Fibroblast of mammary gland (primary cell): ENCODE measurements at places on chromosomes 7 and 10.

GRCh38 chr10:71998840-71999194 lies 34.6 kb downstream of the CHST3 start:
- DNase-seq = peak; percentile 67

DNA sequence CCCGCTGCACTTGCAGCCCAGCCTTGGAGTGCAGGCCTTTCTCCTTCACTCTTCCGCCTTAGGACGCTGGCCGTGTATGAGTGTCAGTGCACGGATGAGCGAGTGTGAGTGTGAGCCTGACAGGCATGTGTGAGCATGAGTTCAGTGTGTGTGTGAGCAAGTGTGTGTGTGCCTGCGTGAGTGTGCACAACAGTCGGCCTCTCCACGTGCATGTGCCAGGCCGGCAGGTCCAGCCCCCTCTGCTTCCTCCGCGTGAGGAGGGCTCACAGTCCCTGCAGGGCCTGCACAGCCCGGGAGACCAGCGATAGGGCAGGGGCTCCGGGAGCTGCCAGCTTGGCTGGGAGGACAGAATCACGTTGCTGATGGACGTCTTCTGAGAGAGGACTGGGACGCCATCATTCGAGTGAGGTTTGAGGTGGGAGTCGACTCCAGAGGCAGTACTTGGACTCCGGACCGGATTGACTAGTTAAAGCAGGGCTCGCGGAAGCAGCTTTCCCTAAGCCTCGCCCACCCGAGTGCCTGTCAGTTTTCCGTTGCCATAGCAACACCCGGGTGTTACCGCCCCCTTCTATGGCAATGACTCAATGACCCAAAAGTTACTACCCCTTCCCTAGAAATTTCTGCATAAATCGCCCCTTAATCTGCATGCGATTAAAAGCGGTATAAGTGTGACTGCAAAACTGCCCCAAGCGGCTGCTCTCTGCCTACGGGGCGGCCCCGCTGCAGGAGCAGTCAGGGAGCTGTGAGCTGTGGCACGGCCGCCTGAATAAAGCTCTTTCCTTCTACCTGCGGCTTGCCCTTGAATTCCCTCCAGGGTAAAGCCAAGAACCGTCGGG lies 19.6 kb upstream of the CFAP46 start:
- DNase-seq = peak; percentile 76

DNA sequence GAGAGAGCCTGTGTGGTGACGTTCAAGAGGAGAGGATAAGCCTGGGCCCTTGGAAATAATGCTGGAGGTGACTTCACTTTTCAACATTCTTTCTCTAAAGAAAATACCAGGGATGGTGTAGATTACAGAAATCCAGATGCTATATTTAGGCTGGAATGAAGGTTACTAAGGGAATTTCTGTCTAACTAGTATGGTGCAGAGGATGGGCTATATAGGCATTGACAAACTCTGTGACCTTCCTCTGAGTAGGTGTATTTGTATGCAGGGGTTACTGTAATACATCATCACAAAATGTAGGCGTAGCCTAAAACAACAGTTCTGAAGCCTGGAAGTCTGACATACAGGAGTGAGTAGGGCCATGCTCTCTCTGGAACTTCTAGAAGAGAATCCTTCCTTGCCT lies 155.3 kb upstream of the INHBA start:
- no peak for DNase-seq

- peak; percentile 56 for DNase-seq
Measured at GRCh38 chr7:80876894-80877414, 41.9 kb downstream of the SEMA3C start.

- no peak for DNase-seq
Measured at GRCh38 chr10:1465993-1466764, 271.1 kb downstream of the ADARB2 start.

DNA sequence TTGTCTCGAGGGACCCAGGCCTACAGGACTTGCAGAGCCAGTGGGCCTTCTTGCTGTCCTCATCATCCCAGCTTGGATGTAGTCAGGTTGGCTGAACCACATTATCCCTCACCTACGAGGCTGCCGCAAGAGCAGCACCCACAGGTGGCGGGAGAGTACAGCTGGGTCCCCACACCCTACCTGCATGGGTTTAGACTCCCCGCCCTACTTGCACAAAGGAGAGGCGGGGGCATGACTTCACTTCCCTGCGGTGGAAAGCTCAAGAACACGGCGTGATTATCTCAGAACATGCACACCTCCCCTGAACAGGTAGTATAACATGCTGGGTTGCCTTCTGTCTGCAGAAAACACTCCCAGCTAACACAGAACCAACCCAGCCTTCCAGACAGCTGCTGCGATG lies 57.5 kb downstream of the CTBP2 start:
- DNase-seq = no peak

- no peak for DNase-seq
Measured at GRCh38 chr7:98802781-98803110, 67.1 kb downstream of the TMEM130 start.

GRCh38 chr7:26065652-26066051 lies 86.3 kb upstream of the NFE2L3 start:
- DNase-seq = no peak
